ENCODE measurements at places on chromosomes 2 and 18.

DNA sequence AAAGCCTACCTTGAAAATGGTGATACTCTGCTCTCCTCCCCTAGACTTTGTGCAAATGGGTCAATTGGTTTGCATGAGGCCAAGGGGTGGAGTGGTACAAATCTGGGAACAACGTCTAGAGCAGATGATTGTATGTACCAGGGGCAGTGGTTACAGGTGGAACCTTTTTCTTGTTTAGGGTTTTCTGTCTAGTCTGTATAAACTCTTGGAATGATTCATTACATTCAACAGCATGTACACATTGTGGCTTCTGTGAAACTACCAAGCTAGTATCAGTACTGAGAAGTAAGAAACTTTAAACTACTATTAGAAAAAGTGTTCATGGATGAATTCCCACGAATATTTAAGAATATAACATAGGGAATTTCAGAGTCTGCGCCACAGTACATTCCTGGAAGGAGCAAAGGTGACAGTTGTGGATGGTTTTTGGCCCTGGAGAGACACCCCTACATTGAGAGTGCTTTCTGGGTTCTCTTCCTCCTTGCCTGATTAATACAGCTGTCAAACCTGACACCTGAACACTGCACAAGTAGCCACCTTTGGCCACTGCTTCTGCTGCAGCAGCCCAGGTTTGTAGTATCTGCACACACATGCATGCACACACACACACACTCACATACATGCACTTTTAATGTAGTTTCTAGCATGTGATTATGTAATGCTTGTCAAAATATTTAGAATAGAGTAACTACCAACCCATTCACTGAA is 30.0 kb downstream of the CFAP221 start:
- no peak for DNase-seq

GRCh38 chr2:191018643-191019119 is 4.7 kb upstream of the STAT1 start:
- DNase-seq: no peak

- DNase-seq: no peak
These were observed 4.5 kb downstream of the KLF11 start for GRCh38 chr2:10047616-10048500.

GRCh38 chr2:25983735-25984134 is 1.4 kb upstream of the KIF3C start:
- no peak for DNase-seq

DNA sequence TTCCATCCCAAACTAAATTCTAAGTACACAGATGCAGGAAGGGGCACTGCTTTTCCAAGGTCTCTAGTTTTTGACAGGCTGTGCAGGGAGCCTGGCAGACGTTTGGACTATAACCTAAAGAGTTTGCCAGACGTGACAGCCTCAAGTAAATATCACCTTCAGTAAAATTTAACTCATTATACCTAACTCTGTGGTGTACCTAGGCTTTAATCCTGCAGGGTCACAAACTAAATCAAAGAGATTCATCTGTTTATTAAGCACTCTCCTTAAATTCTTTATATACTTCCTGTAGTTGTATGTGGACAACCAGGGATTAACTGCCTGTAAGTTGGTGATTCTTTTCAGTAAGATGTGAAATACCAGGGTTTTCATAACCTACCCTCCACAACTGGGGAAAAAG is 92.9 kb downstream of the ACVR1 start:
- DNase-seq: no peak

GRCh38 chr2:2271469-2271941 is 59.6 kb downstream of the MYT1L start:
- peak; percentile 75 for DNase-seq

GRCh38 chr2:27150639-27151230 is 1.9 kb downstream of the TCF23 start:
- DNase-seq: no peak

DNA sequence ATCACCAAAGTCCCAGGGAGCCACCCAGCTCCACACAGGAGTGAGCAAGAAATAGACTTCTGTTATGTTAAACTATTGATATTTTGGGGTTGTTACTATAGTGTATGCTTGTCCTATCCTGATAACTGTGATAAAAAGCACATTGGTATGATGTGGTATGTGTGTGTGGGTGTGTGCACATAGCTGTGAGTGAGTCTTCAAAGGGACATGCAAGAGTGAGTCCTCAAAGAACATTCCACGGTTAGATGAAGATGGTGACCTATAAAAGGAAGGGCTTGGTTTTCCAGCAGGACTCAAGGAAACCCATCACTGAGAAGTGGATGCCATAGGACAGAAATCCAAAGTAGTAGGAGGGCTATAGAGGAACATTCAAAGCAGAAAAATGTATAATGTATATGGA is 342.9 kb downstream of the TSN start:
- DNase-seq: no peak

- DNase-seq: peak; percentile 59
These were observed at the start of gene PPP4R1 for GRCh38 chr18:9614401-9615279. PPP4R1 (minus strand) TSS chr18:9614559; CDS start chr18:9614484, 75 bp downstream.

DNA sequence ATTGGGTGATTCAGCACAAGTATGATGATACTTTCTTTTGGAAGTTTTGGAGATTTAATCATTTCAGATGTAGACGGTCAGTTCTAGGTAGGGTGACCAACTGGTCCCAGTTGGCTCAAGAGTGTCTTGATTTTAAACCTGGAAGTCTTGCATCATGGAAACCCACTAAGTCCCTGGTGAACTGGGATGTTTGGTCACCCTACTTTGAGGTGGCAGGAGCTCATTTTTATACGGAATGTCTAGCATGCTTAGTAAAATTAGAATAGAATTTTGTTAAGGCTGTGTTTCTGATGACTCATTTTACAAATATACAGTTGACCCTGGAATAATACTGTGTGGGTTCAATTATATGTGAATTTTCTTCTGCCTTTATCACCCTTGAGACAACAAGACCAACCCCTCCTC is 61.5 kb upstream of the DOCK10 start:
- DNase-seq: no peak

- no peak for DNase-seq
These were observed 19.9 kb downstream of the FMNL2 start for GRCh38 chr2:152354909-152355308.

DNA sequence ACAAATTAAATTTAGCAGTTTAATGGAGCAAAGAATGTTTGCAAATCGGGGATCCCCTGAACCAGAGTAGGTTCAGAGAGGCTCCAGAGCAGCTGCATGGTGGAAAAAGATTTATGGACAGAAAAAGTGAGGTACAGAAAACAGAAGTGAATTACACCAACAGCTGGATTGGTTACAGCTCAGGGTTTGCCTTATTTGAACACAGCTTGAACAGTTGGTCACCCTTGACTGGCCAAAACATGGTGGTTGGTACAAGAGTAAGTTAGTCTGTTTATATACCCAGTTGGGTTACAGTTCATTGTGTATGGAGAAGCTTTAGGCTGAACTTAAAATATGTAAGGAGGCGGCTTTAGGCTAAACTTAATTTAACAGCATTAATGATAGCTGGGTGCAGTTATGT is 5.4 kb upstream of the CDCA7 start:
- no peak for DNase-seq

- DNase-seq: no peak
These were observed 353.9 kb downstream of the PID1 start for GRCh38 chr2:228917220-228917619.

DNA sequence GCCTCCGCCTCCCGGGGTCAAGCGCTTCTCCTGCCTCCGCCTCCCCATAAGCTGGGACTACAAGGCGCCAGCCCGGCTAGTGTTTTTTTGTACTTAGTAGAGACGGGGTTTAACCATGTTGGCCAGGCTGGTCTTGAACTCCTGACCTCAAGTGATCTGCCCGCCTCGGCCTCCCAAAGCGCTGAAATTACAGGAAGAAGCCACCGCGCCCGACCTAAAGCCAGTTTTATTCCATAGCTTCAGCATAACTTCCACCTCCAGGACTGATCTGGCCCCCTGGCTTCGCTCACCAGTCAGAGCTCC is 783 bp upstream of the TXNL4A start:
- DNase-seq: no peak

- no peak for DNase-seq
These were observed 319.9 kb upstream of the ACVR2A start for GRCh38 chr2:147524912-147525311.

GRCh38 chr2:225020168-225020849 is 22.0 kb downstream of the DOCK10 start:
- DNase-seq: no peak

DNA sequence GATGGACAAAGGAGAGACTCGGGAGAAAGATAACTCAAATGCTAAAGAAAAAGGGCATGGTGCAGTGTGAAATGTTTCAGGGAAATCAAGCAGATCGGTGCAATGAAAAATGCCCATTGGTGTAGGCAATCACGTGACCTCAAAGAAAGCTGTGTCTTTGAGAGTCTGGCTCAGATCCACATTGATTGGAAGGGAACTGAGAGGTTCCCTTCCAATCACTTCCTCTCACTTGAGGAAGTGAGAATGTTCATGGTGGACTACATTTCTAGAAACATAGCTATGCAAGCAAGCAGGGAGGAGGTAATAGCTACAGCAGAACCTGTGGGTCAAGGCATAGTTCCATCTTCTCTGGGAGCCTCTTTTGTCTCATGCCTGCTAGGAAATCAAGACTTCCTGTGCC is 187.4 kb downstream of the LPIN1 start:
- DNase-seq: no peak

GRCh38 chr2:197345846-197346370 is 35.3 kb upstream of the ANKRD44 start:
- DNase-seq: no peak

- no peak for DNase-seq
These were observed 41.1 kb downstream of the NETO1 start for GRCh38 chr18:72826736-72827135.

- no peak for DNase-seq
These were observed 134.6 kb upstream of the KLHL29 start for GRCh38 chr2:23250371-23250770.

GRCh38 chr18:22841840-22842239 is 91.3 kb upstream of the RBBP8 start:
- DNase-seq: no peak

DNA sequence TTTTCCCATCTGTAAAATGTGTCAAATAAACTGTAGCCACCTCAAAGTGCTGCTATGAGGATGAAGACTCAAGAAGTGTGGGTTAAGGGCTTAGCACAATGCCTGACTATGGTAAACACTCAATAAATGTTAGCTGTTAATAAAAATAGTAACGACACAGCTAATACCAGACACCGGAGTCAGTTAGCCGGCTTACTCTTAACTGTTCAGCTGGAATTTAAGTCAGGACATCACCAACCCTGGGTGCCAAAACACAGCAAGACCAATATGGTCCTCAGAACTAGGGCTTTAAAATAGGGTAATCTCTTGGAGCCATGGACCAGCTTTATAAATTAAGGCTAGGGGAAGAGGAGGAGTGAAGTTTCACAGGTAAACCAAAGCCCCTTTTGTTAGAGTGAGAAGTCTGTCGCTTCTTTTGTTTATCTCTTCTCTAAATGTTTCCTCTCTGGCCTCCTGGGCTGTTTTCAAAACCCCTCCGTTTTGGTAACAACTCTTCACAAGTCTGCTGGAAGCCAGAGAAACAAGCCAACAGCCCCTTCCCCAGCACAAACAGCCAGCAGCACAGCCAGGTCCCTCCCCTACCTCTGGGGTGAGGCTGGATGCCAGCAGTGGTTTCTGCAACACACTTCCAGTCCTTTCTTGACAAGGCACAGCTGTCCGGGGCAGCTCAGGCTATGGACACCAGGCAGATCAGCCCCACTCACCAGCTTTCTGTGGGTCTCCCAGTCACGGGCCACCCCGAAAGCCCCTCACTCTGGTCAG is 13.8 kb upstream of the FZD7 start:
- DNase-seq: no peak

- no peak for DNase-seq
These were observed 58.8 kb downstream of the C2orf74 start for GRCh38 chr2:61220768-61221167.

- DNase-seq: no peak
These were observed 21.2 kb downstream of the PRELID3A start for GRCh38 chr18:12428923-12429322.

DNA sequence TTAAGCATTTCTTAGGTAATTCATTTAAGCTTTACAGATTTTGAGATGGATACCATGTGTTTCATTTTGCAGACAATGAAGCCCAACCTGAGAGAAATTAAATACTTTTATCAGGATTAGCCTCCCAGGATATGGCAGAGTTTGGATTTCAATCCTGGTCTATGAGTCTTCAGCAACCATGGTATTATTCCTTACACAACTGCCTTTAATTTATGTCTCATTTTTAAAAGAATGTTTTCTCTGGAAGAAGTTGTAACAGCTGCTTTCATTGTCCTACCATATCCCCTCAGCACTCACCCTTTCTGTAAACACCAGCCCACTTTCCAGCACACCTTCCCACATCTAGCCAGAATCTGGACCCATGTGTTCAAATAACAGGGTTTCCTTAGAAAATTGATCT is 863.7 kb upstream of the VRK2 start:
- no peak for DNase-seq

GRCh38 chr2:69065735-69066336 is 52.9 kb downstream of the ANTXR1 start:
- no peak for DNase-seq

DNA sequence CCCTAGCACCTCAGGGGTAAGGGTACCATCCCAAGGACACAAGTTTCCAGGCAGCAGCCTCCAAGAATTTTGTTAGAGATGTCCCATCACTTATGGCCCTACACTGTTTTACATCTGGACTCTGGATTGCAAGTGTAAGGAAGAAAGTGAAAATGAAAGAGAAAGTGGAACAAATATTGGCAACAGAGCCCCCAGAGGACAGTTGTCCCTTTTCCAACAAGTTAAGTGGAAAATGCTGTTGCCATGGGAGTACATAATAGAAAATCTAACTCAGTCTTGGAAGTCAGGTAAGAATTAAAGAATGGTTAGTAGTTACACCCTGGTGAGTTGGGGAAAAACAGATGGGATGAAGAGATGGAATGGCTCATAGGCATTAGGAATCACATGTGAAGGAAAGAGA is 50.6 kb downstream of the TTC21B start:
- DNase-seq: no peak

DNA sequence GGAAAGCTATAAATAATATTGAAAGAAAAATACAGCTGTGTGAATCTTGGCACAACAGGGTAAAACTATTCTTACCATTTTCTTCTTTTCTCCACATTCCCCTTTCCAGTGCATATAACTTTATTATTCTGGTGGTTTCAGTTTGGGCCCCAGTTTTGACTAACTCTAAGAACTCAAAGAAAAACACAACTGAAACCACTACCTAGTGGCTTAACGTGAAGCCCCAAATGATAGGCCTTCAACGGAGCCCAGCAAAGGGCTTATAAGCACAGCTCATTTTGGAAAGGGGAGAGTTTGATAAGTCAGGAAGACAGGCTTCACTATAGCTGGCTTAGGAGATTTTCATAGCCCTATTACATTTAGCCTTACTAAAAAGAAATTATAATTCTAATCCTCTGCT is 62.4 kb downstream of the PPP1R1C start:
- no peak for DNase-seq
